ENCODE measurements at places on chromosomes 6 and 20.

DNA sequence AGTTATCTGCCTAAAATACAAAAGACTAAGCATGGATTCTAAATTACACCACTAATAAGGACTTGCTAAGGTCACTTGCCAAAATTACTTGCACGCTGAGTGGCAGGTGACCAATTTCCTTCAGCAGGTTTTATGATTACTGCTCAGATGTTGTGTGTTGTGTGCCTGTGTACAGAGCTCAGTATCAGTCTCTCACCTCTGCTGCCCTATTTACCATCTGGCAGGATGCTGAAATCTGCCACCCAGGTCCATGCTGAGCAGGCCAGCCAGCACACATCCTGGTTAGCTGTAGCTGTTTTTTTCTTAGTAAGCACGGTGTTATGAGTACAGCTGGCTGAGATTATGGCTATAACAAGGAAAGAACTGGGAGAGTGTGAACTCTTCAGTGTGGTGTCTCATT is 34.0 kb downstream of the ELOVL4 start:
- DNase-seq, result no peak

DNA sequence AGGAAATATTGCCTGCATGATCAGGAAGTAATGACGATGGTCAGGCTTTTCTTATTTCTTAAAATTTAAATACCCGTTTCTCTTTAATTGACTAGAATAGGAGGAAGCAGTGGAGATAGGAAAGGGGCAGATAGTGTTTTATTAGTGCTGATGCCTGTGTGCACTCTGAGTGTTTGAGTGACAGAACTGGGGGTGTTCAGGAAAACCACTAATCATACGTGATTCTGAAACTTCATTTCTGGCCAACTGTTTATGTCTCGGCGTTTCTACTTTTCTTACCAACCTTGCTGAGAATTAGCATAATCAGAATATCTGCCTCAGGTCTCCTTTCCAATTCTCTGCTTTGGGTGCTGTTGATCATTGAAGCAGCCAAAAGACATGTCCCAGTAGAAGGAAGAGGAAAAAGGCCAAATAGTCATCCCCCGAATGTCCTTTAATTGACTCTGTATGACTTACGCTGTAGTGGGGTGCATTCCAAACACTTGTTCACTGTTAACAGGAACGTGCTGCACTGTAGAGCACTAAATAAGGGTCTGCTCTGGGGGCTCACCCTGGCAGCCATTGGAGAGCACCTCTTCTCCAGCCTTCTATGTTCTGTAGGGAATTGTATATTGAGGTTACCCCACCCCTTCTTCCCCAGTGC is 152.9 kb downstream of the JARID2 start:
- DNase-seq, result no peak

GRCh38 chr6:72822023-72822422 is 200.2 kb downstream of the KCNQ5 start:
- no peak for DNase-seq

GRCh38 chr6:158789115-158789917 is 29.9 kb downstream of the EZR start:
- no peak for DNase-seq

Measured in epithelial cell of prostate (primary cell).